ENCODE measurements at places on chromosomes 1 and 21. TPM values are rescaled to one million over a fixed set of nuclear protein-coding genes. Genes with fewer than 3 reads are reported as not detected.

Gene SEMA6C
- 63.4 TPM for total RNA-seq

Gene RXFP4
- not detected for total RNA-seq

Gene HAX1
- 152 TPM for total RNA-seq

Gene MTARC2
- 30.7 TPM for total RNA-seq

Gene ABCA4
- total RNA-seq, result not detected

Gene HEATR1
- 11.2 TPM for total RNA-seq

Gene TRIM17
- 0.83 TPM for total RNA-seq

Gene MYBPH
- not detected for total RNA-seq

Gene PFKFB2
- 16.4 TPM for total RNA-seq

Gene OR2T29
- not detected for total RNA-seq

Gene FAM151A
- total RNA-seq, result 0.59 TPM

Gene ADGRL2
- total RNA-seq, result 70.0 TPM

Gene BGLAP
- 0.54 TPM for total RNA-seq

Gene CHRNB2
- not detected for total RNA-seq

Gene CDC42BPA
- total RNA-seq, result 38.0 TPM

Gene KCNA3
- total RNA-seq, result 0.34 TPM

Gene SPRR3
- not detected for total RNA-seq

Gene MTF2
- 10.1 TPM for total RNA-seq

Gene UTS2
- total RNA-seq, result not detected

Gene PGLYRP4
- not detected for total RNA-seq

DNA sequence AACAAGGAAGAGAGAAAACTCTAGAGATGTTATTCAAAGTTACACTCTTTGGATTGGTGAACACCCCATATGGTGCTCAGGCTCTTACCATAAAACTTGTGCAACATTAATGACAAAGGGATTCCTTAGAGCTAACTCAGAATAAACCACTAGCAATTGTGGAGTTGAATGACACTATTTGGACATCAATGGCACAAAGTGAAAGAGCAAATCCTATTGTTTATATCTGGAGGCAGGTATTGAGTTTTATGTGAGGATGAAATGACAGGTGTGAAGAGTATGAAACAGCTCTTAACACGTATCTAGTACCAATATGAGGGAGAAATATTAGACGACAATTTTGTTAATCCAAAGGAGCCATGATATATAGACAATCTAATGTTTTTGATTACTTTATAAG, 584.9 kb upstream of the PBX1 start:
- DNase-seq, result no peak

GRCh38 chr1:164504749-164505148, 54.2 kb upstream of the PBX1 start:
- no peak for DNase-seq

DNA sequence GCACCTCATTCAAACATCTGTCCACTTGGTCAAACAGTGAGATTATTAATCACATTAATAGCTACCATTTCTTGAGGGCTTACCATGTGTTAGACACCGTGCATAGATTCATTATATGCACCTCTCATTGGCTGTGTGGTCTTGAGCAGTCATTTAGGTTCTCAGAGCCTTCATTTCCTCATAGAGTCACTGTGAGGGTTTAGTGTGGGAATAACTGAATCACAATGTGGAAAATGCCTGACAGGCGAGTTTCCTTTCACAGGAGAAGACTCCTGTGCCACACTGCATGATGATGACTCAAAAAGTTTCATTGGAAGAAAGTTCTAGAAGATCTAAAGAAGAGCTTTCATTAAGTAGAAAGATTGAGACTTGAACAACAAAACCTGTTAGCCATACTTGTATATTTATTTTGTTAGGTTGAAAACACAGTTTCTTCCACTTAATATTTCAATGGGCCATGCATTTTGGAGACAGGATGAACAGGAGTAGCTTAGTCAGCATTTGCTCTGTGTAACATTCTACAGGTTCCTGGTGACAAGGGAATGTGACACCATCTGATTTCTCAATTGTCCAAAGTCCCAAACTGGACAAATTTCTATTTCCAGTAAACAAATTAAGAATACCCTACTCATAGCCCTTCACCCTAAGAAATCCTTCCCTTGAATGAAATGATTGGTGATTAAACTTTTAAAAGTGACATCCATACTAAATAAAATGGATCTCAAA, 45.7 kb downstream of the FYB2 start:
- DNase-seq, result no peak

DNA sequence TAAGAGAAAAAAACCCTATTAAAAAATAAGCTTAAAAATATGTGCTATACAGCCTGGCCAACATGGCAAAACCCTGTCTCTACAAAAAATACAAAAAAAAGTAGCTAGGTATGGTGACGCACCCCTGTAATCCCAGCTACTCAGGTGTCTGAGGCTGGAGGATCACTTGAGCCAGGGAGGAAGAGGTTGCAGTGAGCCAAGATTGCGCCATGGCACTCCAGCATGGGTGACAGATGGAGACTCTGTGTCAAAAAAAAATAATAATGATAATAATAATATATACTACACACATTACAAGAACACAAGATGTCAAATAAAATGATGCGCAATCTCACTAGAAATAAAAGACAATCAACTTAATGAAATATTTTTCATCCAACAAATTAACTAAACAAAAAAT, 22.9 kb downstream of the NRDC start:
- no peak for DNase-seq

DNA sequence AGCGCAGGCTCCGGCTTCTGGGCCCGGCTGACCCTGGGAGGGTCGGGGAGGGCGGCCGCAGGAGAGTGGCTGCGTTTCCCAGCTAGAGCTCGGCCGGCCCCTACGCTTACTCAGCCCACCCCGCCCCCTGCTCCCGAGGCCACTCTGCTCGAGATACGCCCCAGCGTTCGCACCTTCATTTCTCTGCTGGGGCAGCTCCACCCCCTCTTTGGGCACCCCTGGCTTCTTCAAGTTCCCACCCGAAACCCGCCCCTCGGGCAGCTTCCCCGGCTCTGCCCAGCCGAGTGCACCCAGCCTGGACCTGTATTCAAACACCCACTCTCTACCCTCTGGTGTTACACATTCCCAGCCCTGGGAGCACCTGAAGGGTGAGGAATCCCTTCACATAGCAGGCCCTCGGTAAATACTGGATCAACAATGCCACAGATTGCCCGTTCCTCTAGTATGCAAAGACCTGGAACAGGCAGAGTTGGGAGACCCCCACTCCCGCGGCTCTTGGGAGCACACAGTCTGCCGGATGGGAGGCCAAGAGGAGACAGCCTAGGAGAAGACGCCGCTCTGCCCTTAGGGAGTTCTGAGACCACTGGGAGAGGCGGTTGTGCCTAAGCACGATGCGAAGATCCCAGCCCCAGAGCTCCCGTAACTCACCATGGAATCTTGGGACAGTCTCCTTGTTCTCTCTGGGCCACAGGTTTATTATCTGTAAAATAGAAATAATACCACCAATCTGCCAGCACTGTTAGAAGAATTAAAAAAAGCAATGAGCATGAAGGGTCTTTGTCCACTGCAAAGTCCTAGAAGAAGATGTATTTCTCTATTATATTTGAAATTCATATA, 566 bp upstream of the PAQR7 start:
- no peak for DNase-seq

GRCh38 chr1:13779930-13780329, 79.9 kb downstream of the PRDM2 start:
- no peak for DNase-seq

- no peak for DNase-seq
Observed at GRCh38 chr1:108882837-108883236, 6.1 kb downstream of the GPSM2 start.

DNA sequence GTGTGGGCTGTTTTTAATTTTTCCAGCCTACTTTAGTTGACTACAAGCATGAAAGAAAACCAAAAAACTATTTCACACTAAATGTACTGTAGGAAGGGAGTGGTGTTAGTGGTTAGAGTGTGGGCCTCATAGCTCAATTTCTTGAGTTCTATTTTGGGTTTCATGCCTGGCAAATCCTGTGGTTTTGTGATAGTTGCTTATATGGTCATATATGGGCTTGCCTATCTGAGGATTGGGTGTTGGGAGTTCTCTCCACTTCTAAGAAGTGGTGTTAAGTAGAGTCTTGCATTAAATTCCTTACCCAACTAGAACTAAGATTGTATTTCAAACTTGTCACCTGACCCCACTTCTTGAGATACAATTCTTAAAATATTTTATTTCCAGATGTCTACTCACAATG, 37.8 kb upstream of the COL11A1 start:
- DNase-seq, result no peak

GRCh38 chr1:59007820-59008598, 224.2 kb upstream of the JUN start:
- DNase-seq, result no peak

DNA sequence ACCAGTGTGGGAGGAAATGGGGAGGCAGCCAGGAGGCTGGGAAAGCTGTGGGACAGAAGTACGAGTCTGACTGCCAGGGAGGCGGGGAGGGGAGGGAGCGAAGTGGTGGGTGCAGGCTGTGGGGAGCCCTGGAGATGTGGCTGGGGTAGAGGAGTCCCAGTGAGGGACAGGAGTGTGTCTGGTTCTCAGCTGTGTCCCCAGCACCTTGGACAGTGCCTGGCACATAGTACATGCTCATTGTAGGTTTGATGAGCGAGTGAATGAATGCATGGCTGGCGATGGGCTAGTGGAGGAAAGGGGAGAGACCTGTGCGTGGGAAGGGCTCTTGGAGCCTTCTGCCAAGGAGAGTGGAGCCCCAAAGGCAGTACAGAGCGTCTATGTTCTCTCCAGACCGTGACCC, 104.1 kb downstream of the SIK1 start:
- DNase-seq, result peak; percentile 55

DNA sequence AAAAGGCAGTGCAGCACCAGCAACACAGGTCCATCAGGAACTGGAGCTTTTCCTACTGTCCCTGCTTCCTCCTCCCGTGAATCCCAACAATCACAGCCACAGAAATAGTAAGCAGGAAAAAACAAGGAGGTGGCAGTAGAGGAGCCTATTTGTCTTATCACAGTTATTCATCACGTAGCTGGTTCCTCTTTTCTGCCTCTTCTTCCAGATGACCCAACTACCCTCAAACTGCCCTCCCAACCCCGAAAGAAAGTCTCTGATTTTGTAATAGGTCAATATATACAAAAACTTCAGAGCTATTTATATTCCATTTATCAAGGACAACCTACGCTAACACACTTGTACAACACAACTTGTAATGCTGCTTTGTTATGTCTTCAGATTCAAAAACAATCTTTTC, 21.4 kb downstream of the GNB1 start:
- DNase-seq, result no peak

- no peak for DNase-seq
Observed at GRCh38 chr1:48216941-48217340, 5.6 kb upstream of the SLC5A9 start.

DNA sequence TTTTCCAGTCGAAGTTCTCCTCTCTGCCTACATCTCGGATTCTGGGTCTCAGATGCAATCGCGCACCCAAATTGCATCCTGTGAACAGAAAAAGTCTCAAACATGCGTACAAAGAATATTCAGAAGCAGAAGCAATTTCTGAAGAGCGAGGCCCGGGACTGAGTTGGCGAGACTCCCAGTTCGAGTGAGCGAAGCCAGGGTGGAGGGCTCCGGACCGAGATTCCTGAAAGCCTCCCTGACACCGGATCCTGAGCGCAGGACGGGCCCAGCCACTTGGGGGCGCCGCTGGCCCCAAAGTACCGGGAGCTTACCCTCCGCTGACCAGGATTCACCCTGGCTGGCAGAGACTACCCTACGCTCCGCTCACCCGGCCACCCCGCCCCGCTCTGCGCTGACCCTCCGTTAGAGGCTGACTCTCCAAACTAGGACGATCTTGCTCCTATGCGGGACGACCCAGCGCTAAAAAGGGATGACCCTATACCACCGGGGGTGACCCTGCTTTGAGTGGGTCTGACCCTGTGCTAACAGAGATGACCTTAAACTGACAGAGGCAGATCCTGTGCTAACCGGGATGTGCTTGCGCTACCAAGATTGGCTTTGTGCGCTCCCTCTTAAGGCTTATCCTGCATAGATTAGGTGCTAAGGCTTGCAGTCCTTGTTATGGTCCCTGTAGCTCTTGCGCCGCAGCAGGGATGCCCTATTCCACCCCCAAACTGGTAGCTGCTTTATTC, 12.1 kb downstream of the FOXD2 start:
- DNase-seq, result peak; percentile 70

- DNase-seq, result no peak
Observed at GRCh38 chr1:60102267-60103061, 28.9 kb upstream of the C1orf87 start.

- DNase-seq, result no peak
Observed at GRCh38 chr1:179917601-179918429, 35.7 kb downstream of the TOR1AIP1 start.

DNA sequence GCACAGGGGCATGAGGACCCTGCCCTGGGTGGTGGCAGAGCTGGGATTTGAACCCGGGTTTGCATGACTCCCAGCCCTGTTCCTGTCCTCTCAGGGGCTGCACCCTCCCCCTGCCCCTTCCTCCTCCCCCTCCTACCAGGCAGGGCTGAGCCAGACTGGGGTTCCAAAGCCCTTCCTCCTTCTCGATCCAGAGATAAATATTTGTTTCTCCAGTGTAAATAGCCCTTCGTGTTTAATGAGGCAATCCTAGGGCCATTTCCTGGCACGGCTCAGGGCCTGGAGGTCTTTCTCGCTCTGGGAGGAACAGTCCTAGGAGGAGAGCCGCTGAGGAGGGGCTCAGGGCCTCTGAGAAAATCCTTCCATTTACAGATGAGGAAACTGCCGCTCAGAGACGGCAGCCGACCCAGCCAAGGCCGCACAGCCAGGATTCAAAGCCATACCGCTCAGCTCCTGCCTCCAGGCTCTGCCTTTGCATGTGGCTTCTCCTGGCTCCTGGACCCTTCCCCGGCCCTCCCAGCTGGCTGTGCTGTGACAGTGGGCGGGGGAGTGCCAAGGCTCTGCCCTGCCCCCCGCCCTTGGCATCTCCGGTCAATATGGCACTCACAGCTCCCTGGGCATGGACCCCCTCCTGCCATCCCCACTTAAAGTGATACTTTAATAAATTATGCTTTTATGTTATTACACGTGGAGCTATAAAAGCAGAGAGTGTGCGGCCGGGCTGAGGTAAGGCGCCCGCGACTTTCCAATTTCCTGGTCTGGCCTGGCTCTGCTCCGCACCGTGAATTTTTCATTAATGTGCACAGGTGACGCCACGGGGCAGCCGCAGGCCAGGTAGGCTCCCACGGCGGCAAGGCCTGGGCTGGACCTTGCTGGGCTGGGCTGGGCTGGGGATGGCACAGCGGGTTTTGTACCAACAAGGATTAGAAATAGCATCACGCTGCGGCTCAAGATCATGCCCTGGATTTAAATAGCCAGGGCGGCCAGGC, 114.7 kb upstream of the WNT4 start:
- DNase-seq, result no peak

- DNase-seq, result no peak
Observed at GRCh38 chr1:5885471-5886139, 106.6 kb downstream of the NPHP4 start.

DNA sequence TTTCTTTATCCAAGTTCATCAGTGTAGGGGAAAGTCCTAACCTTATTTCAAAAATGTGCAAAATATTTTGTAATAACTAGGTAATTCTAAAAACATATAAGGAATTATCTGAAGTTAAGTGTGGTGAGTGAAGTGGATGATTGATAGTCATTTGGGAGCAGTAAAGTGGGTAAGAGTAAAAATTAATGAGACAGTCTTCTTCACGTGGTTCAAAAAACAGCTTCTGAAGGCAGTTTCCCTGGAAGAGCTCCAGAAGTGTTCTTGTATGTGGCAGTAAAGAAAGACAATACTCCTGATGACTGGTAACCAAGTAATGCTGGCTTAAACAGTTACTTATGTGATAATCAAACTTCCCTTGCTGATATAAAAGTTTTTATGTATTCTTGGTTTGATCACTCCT, 50.3 kb downstream of the LEPR start:
- DNase-seq, result no peak

All from right cardiac atrium (tissue), 5 donors.